ENCODE measurements at places on chromosomes 12 and 14. TPM values are rescaled to one million over a fixed set of nuclear protein-coding genes. Genes with fewer than 3 reads are reported as not detected.
A peak's percentile ranks its signal among the peaks of the same experiment; 100 is the strongest.

The E2F7 gene
- not detected for polyA plus RNA-seq

The FOXN4 gene
- 0.29 TPM for polyA plus RNA-seq

The TAC3 gene
- not detected for polyA plus RNA-seq

The SERPINA5 gene
- polyA plus RNA-seq = not detected

The NDRG2 gene
- 32.7 TPM for polyA plus RNA-seq

The ESR2 gene
- polyA plus RNA-seq = not detected

- no peak for DNase-seq
Observed at GRCh38 chr14:53894456-53894855, 62.2 kb downstream of the BMP4 start.

DNA sequence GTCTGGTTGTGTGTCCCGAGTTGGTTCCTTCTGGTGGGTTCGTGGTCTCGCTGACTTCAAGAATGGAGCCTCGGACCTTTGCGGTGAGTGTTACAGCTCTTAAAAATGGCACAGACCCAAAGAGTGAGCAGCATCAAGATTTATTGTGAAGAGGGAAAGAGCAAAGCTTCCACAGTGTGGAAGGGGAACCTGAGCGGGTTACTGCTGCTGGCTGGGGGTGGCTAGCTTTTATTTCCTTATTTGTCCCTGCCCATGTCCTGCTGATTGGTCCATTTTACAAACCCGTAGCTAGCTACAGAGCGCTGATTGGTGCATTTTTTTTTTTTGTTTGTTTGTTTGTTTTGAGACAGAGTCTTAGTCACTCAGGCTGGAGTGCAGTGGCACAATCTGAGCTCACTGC lies 29.3 kb downstream of the FGF6 start:
- DNase-seq = no peak

- DNase-seq = no peak
Observed at GRCh38 chr12:130715150-130715997, 725 bp downstream of the RIMBP2 start.

DNA sequence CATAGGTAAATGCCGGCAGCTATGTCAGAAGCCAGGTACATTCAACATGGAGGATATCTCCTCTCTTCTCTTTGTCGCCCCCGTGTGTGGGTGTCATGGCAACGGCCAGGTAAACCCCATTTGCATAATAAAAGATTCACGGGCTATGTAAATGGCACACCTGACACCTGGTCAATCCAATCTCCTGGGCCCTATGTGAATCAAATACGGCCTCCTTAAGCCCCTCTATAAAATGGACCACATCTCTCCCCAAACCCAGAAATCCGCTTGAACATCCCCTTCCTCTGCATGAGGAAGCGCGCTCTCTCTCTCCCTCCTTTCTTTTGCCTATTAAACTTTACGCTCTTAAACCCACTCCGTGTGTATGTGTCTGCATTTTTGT lies 363.7 kb downstream of the SOX5 start:
- no peak for DNase-seq

GRCh38 chr14:65318636-65319506 lies 93.7 kb upstream of the FUT8 start:
- DNase-seq = no peak

DNA sequence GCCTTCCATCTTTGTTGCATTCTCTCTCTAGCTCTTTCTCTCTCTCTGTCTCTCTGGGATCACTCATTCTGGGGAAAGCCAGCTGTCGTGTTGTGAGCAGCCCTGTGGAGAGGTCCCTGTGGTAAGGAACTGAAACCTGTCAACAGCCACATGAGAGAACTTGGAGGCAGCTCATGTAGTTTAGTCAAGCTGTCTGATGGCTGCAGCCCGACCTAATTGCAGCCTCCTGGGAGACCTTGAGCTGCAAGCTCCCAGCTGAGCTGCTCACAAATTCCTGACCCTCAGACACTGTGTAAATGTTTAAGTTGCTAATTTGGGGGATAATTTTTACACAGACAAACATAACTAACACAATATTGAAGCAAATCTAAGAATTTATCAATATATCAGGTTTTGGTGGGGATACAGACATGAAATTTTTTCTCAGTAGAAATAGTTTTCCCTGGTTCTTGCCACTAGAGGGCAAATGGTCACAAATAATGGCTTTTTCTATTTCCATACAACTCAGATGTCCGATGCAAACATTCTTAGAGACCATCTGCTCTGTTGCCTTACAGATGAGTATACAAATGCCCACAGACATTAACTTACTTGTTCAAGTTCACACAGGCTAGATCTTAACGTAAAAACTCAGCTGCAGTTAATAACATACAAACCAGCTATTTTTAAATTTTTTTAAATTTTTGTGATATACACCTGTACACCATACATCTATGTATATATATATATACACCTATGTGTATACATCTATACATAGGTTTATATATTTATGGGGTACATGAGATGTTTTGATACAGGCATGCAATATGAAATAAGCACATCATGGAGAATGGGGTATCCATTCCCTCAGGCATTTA lies 15.5 kb upstream of the KRR1 start:
- DNase-seq = no peak

- DNase-seq = no peak
Observed at GRCh38 chr12:132277949-132278348, 51.4 kb downstream of the GALNT9 start.

DNA sequence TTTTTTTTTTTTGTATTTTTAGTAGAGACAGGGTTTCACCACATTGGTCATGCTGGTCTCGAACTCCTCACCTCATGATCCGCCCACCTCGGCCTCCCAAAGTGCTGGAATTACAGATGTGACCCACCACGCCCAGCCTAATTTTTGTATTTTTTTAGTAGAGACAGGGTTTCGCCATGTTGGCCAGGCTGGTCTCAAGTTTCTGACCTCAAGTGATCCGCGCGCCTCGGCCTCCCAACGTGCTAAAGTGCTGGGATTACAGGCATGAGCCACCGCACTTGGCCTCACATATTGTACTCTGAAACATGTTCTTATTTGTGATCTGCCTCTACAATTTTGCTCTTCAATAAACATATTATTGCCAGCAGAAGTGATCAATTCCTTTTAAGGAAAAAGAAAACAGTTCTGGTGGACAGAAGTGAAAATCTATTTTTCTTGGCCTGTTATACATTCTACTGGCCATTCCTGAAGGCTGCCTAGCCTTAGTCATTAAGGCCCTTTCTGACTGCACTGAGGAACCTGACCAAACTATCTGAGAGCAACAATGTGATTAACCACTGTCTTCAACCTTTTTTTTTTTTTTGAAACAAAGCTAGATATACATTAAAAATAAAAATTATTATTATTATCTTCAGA lies 36.1 kb downstream of the SNX6 start:
- no peak for DNase-seq

- no peak for DNase-seq
Observed at GRCh38 chr12:111393700-111394300, 11.9 kb upstream of the SH2B3 start.

DNA sequence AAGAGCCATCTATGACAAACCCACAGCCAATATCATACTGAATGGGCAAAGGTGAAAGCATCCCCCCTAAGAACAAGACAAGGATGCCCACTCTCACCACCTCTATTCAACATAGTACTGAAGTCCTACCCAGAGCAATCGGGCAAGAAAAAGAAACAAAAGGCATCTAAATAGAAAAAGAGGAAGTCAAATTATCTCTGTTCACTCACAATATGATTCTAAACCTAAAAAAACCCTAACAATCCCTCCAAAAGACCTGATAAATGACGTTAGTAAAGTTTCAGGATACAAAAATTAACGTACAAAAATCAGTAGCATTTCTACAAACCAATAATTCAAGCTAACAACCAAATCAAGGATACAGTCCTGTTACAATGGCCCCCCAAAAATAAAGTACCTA lies 26.9 kb downstream of the MDM1 start:
- no peak for DNase-seq

GRCh38 chr14:38929416-38929815 lies 173.6 kb downstream of the SEC23A start:
- DNase-seq = no peak

DNA sequence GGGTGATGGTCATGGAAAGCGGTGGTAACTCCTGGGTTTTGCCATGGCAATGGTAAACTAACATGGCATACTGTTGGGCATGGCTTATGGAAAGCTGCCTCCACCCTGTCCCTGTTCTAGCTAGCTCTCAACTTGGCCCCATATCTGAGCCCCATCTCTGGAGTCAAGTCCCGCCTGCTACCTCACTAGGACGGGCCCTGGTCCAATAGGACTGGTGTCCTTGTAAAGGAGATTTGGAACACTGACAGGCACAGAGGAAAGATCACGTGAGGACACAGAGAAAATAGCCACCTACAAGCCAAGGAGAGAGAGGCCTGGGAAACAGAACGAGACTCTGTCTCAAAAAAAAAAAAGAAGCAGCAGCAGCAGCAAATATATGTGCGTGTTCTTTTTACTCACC lies 59.8 kb downstream of the RNFT2 start:
- no peak for DNase-seq

- no peak for DNase-seq
Observed at GRCh38 chr12:67996347-67996746, 7.1 kb downstream of the IFNG-AS1 start.

GRCh38 chr12:12561371-12562015 lies 1.2 kb downstream of the DUSP16 start:
- peak; percentile 36 for DNase-seq

DNA sequence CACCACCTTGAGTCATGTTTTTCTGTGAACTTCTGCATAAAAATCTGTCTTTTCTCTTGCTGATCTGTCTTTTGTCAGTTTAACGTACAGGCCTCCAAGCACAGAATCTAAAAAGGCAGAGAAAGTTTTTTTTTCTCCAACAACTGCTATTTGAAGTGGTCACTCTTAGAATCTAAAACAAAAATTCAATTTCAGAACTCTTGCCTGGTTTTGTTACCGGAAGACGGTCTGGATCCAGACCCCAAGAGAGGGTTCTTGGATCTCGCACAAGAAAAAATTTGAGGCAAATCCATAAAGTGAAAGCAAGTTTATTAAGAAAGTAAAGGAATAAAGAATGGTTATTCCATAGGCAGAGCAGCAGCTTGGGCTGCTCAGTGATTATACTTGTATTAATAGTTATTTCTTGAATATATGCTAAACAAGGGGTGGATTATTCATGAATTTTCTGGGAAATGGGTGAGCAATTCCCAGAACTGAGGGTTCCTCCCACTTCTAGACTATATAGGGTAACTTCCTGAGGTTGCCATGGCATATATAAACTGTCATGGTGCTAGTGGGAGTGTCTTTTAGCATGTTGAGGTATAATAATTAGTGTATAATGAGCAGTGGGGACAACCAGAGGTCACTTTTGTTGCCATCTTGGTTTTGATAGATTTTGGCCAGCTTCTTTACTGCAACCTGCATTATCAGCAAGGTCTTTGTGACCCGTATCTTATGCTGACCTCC lies 150.0 kb upstream of the PLEKHA5 start:
- DNase-seq = no peak

- DNase-seq = no peak
Observed at GRCh38 chr14:59131938-59132795, 56.3 kb upstream of the DAAM1 start.

GRCh38 chr12:26556916-26557315 lies 276.1 kb downstream of the ITPR2 start:
- no peak for DNase-seq

DNA sequence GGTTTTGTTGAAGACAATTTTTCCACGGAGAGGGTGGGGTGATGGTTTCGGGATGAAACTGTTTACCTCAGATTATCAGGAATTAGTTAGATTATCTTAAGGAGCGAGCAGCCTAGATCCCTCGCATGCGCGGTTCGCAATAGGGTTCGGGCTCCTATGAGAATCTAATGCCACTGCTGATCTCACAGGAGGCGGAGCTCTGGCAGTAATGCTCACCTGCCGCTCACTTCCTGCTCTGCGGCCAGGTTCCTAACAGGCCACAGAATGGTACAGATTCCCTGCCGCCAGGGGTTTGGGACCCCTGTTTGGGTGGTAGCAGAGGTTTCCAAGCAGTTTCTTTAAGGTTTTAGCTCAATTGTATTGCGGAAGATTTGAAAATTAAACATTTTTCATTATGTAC lies 439.8 kb upstream of the OR4E1 start:
- no peak for DNase-seq
